ENCODE measurements at places on chromosomes 2 and 18.

DNA sequence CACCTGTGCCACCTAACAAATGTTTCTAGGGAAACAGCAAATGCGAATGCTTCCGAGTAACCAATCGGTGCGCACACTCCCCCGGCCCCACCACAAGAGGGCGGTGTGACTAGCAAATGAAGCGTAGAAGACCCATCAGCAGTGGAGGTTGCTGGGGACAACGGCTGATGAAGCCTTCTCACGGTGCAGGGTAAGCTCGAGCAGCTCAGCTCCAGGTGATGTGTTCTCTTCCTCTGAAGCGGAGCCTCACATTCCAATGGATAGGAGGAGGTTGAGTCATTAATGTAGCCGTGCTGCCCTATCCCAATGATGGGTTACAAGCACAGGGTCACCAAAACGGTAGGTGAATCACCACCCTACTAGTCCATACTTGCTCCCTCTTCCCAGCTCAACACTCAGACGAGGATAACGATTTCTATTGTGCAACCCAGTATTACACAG lies 127.6 kb upstream of the TWIST2 start:
- no peak for DNase-seq

- no peak for DNase-seq
Observed at GRCh38 chr18:75607701-75608100, 180.2 kb upstream of the SMIM21 start.

DNA sequence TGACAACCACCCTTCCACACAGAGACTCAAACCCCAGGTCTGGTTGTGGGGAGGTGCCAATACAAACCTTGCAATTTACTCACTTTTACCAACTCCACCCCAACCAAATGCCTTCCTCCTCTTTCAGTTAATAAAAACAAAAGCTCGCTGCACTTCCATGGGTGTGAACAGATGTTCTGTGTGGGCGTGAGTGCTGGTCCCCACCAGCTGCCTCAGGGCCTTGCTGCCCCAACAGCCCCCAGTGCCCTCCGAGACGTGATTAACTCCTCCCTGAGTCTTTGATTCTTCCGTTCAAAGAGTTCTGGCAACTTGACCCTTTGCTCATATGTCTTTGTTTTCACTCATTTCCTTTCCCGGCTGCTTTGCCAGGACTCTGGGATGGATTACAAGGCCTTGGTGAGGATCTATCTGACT lies 258.9 kb upstream of the CXCR4 start:
- DNase-seq: no peak

DNA sequence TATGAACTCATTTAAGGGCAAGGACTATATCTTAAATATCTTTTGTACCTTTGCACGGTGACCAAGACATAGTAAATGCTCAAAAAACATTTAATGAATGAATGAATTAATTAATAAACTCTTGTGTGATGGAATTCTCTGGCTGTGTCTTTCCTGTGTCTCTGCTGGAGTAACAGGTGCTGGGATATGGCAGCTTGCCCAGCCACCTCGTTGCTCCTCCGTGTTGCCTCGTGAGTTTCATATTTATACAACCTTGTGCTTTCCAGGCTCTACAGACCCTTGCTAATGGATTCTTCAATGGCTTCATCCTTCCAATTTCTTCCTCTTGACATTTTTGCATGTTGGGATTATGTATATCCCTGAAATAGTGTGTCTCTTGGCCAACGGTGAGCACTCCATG lies 30.4 kb downstream of the CTAGE1 start:
- no peak for DNase-seq

GRCh38 chr2:1658394-1659151 lies 85.7 kb downstream of the PXDN start:
- DNase-seq: no peak

DNA sequence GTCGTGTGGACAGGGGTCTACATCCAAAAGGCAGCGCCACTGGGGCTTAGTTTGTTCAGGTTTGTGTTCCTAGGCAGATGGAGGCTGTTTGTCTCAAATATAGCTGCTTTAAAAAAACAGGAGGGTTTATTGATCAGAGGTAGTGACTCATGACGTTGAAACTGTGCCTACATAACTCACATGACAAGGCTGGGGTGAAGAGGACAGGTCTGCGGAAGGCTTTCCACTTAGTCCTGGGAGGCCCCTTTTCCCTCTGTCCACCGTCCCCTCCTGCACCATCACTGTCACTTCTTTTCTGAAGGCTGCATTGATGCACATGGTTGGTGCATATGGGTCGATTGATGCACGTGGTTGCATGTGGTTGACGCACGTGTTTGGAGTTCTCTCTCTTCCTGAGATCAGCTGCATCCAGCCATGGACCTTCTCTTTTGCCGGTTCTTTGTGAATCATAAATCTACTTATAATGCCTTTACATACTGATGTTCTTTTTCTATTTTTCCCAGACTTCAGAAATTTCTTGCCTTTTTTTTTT lies 10.9 kb downstream of the SH3RF3 start:
- DNase-seq: no peak

DNA sequence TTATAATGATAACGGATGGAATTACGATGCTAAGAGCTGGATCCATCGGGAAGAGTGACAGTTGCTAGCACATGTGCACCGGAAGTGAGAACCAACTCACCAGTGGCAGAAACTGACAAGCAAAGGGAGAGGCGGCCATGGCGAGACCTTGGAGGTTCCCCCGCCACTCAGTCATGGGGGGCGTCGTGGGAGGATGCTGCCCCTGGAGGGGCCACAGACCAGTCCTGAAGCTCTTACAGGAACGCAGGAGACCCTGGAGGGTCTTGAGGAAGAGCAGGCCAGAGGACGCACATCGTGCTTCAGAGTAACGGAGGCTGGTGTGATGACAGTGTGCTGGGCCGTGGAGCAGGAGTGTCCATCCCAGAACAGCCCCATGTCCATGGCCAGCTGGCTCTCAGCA lies 53.1 kb upstream of the KCNG2 start:
- no peak for DNase-seq

DNA sequence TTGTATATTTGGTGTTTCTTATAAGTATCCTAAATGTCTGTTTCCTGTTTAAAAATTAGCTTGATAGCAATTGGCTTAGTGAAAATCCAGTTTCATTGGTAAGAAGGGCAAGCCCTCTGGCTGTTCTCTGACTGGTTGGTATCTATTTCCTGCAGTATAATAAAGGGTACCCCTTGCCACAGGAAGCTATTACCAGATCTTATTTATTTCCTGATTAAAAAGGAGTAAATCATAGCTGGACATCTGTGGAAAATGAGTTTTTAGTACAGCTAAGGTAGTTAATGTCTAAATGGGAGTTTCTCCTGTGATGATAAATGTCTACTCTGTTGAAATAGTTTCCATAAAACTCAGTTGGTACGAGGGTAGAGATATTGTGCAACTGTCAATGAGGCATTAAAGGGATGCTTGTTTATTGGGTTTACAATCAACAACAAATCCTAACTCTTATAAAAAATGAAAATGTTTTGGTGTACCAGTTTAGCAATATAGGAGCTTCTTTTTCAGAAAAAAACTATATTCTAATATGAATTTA lies 58.7 kb downstream of the FASTKD2 start:
- DNase-seq: no peak

GRCh38 chr2:123303731-123304130 lies 721.4 kb upstream of the CNTNAP5 start:
- no peak for DNase-seq

DNA sequence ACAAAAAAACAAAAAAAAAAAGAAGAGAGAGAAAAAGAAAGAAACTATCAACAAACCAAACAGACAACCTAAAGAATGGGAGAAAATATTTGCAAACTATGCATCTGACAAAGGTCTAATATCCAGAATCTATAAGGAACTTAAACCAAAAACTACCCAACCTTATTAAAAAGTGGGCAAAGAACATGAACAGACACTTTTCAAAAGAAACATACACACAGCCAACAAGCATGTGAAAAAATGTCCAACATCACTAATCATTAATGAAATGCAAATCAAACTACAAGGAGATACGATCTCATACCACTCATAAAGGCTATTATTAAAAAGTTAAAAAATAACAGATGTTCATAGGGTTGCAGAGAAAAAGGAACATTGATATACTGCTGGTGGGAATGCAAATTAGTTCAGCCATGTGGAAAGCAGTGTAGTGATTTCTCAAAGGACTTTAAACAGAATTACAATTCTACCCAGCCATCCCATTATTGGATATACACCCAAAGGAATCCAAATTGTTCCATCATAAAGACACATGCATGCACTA lies 7.2 kb upstream of the POLE4 start:
- no peak for DNase-seq

DNA sequence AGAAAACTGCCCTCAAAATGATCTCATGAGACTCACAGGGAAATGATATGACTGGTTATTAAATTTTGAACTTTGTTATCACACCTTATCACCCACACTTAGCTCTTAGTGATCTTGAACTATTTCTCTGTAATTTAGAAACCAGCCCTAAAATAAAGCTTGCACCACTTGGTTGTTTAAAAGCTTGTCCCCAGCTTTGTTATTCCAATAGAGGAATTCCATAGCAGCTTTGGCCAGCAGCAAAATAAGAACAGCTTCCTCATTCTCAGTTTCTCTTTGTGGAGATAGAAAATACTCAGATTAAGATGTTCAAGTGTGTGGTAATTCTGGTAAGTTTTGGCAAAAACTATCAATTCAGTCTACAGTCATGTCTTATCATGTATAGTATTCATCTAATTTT lies 54.4 kb upstream of the CCDC68 start:
- no peak for DNase-seq

All from AG09319 (cell line).